Mesenteric fat pad (tissue), 1 donor: ENCODE measurements at places on chromosomes 7 and 10. TPM values are rescaled to one million over a fixed set of nuclear protein-coding genes. Genes with fewer than 3 reads are reported as not detected.

The HOXA7 gene
- 7.5 TPM for total RNA-seq

The PRSS58 gene
- not detected for total RNA-seq

The TDRD1 gene
- total RNA-seq = 0.16 TPM

The TEX36 gene
- total RNA-seq = not detected

The SPDYE2 gene
- total RNA-seq = not detected

The SH2D4B gene
- 0.35 TPM for total RNA-seq

The ZNF239 gene
- 5.5 TPM for total RNA-seq

The GDI2 gene
- total RNA-seq = 179 TPM

The DNAJC30 gene
- total RNA-seq = 11.7 TPM

The AGR2 gene
- 0.29 TPM for total RNA-seq

The OR2A1 gene
- total RNA-seq = 0.16 TPM

The GBX1 gene
- not detected for total RNA-seq

The CALY gene
- total RNA-seq = not detected

The AVPI1 gene
- total RNA-seq = 30.5 TPM

The PRTFDC1 gene
- total RNA-seq = 2.7 TPM

The AGAP6 gene
- total RNA-seq = 15.0 TPM

The CRTAC1 gene
- 1.3 TPM for total RNA-seq

The SPDYE9 gene
- total RNA-seq = not detected

The LRRC18 gene
- total RNA-seq = not detected

The C10orf143 gene
- 3.7 TPM for total RNA-seq

The PILRA gene
- 14.5 TPM for total RNA-seq

The FMC1 gene
- total RNA-seq = 9.9 TPM

The UNCX gene
- total RNA-seq = not detected

The MACC1 gene
- 7.4 TPM for total RNA-seq

The NKX2-3 gene
- 2.8 TPM for total RNA-seq

The SPDYE16 gene
- not detected for total RNA-seq

The C10orf105 gene
- 0.22 TPM for total RNA-seq

The RNF148 gene
- 1.2 TPM for total RNA-seq

The OPALIN gene
- not detected for total RNA-seq

The NPSR1 gene
- total RNA-seq = not detected

The CTAGE8 gene
- total RNA-seq = 0.71 TPM

The TRIM73 gene
- 5.4 TPM for total RNA-seq

The AKR1C8 gene
- total RNA-seq = 1.3 TPM
